ENCODE measurements at places on chromosomes 3 and 15.
A peak's percentile ranks its signal among the peaks of the same experiment; 100 is the strongest.

DNA sequence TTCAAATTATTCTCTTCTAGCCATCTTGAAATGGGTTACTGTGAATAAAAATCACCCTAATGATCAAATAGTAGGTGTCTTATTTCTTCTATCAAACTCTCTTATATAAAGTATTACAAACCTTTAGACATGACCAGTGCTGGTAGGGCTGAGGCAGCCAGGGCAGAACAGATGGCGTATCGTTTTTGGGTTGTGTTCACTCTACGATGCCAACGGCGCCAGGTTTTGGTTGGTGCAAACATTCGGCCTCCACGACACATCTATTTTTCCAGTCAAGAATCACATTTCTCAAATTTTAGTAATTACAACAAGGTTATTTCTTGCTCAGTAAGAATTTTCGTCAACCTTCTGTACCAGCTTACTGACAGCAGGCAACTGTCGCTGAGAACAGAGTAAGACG is 2.2 kb downstream of the RPL4 start:
- DNase-seq: no peak

DNA sequence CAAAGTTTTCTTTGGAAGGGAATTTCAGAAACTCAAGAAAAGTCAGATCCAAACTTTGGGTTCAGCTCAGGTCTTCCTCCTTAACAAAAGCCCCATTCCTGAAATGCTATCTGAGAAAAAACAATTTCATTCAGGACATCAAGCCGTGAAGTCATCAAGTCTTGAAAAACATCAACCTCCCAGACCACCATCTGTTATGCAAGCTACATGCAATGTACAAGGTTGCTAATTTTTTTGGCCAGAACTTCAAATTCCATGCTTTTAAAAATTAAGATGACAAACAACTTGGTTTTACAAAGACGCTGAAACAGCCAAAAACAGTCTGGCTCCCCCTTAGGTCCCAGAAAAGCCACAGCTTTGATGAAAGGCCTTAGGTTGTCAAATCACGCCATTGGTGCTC is 53.9 kb upstream of the WNT5A start:
- no peak for DNase-seq

GRCh38 chr3:156431334-156432124 is 123.4 kb downstream of the SSR3 start:
- DNase-seq: no peak

- DNase-seq: no peak
These were observed 58.1 kb upstream of the PROK2 start for GRCh38 chr3:71843071-71843470.

- peak; percentile 48 for DNase-seq
These were observed 48.3 kb upstream of the TRIM42 start for GRCh38 chr3:140629357-140630137.

DNA sequence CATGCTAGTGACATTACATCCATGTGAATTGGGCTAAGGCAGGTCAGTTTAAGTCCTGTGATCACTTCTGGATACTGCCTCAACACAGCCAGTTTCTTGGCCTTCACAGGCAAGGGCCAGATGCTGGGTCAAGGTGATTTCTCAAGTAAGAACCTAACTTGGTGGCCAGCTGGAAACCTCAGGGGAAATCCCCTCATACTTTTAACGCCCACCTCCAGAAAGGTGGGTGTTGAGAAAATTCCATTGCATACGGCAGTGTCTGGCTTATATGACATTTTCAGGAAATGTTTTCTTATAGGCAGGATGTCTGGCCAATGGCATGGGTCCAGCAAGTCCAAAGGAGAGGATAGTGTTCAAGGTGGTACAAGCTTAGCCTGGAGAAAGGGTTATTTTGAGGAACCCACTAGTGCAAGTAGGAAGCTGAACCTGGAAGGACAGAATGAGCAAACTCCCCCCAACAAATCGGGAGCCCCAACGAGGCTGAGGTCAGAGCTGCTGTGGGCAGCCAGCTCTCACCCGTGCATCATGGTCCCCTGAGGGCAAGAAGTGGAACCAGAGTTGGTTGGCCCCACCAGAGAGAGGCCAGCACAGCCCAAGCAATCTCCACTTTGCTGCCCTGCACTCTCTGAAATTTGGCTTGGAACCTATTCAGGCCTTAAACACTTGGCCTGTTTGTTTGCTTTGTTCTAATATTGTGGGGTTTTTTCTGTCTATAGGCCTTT is 135.4 kb downstream of the PDE8A start:
- no peak for DNase-seq

GRCh38 chr3:13470894-13471574 is 9.1 kb upstream of the HDAC11 start:
- no peak for DNase-seq

DNA sequence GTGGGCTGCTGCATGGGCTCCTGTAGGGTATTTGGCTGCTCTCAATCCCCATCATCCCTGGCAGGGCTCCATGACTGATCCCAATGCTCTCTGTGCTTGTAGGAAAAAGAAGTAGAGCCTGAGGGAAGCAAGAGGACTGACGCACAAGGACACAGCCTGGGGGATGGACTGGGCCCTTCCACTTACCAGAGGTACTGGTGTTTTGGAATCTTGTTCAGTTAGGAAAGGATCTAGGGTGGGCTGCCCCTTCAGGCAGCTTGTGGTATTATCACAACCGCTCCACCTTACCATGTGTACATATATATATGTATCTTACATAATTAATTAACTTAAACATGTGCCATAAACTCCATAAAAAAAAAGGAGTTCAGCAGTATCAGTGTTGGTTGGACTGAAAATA is 1.3 kb downstream of the SLC28A2 start:
- DNase-seq: peak; percentile 16

- peak; percentile 46 for DNase-seq
These were observed at the start of gene ADCY5 for GRCh38 chr3:123448536-123449101. Gene ADCY5 (minus strand): TSS chr3:123449090. CDS start chr3:123448545, 545 bp downstream.

- no peak for DNase-seq
These were observed 24.6 kb downstream of the IFT80 start for GRCh38 chr3:160374472-160374871.

- DNase-seq: no peak
These were observed 138.9 kb upstream of the UBE2E1 start for GRCh38 chr3:23666818-23667217.

- no peak for DNase-seq
These were observed 6.2 kb downstream of the NDUFAF1 start for GRCh38 chr15:41396111-41396510.

GRCh38 chr15:51237816-51238215 is 100.6 kb downstream of the CYP19A1 start:
- no peak for DNase-seq

- no peak for DNase-seq
These were observed 229.2 kb upstream of the GOLGA6L4 start for GRCh38 chr15:84006421-84006820.

- DNase-seq: peak; percentile 12
These were observed 67.6 kb downstream of the FNDC3B start for GRCh38 chr3:172106989-172107388.

GRCh38 chr15:72382146-72382545 is 6.3 kb upstream of the HEXA start:
- no peak for DNase-seq

GRCh38 chr3:12447075-12447474 is 37.2 kb upstream of the TSEN2 start:
- DNase-seq: no peak

GRCh38 chr15:92899601-92899947 is 550 bp upstream of the CHD2 start:
- no peak for DNase-seq

- no peak for DNase-seq
These were observed 41.8 kb downstream of the ZNF609 start for GRCh38 chr15:64502151-64502550.

DNA sequence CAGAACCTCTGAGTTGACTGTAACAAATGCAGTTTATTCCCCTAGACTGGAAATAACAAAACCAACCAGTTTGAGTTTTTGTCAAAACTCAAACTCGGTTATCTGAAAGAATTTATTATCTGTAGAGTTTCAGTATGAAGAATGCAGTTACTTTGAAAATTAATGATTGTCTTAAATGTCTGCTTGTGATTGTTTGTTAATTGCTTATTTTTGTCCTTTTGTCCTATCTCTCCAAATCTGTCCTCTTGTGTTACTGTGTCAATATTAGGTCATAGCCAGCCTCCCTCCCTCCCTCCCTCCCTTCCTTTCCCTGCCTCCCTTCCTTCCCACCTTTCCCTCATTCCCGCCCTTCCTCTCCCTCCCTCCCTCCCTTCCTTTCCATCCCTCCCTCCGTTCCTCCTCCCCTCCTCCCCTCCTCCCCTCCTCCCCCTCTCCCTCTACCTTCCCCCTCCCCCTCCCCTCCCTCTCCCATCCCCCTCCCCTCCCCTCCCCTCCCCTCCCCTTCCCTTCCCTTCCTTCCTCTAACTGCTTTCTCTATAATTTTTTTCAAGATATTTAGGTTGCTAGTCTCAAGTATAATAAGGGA is 153.5 kb downstream of the FNDC3B start:
- no peak for DNase-seq

DNA sequence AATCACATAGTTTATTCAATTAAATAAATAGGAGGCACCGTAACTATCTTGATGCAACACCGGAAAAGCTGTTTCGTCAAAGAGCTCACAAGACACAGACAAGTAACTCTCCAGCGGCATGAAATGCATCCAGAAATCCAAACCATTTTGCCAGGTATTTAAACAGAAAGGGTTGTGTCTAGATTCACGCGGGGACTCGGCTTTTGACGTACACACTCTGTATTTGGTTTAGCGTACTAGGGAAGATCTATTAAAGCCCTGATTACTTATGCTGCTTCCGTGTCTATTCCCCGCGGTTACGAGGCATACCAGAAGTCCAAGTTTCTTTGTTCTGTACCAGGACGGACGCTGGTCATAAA is 718 bp downstream of the BNIP2 start:
- no peak for DNase-seq

- peak; percentile 71 for DNase-seq
These were observed 214.5 kb downstream of the MTHFS start for GRCh38 chr15:79682285-79682684.

DNA sequence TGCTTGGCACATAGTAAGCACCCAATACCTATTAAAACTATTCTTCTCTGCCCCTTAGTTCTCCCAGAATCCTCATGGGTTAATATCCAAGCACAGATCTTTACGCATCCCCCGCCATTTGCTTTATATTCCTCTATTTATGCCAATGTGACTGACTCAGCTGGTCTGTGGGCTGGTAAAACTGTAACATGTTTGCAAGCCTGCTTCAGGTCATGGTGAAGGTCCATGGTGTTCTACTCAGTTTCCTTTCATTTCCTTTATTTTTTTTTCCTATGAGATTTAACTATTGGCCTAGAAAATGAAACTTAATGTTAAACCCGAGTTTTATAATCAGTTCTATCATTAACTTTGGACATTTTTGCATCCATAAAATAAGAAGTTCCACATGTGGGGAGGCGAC is 47.0 kb downstream of the FRMD4B start:
- no peak for DNase-seq

DNA sequence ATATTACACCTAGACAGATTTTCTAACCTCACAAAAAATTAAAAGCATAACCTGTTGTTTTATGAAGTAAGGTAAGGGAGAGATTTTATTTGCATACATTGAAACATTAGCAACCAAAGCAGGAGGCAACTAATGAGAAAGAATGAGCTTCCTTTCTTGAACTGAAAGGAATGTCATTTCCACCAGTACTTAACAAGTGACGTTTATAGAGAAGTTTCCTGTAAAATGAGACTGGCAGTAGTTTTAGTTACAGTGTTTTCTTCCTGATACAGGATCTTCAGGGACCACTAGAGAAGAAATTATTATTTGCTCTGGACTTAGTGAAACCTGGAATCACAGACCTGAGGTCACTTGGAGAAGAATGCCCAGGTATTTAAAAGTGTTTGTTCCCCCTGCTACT is 27.4 kb upstream of the FRMD5 start:
- no peak for DNase-seq

GRCh38 chr3:170320461-170321121 is 36.9 kb upstream of the SKIL start:
- no peak for DNase-seq

DNA sequence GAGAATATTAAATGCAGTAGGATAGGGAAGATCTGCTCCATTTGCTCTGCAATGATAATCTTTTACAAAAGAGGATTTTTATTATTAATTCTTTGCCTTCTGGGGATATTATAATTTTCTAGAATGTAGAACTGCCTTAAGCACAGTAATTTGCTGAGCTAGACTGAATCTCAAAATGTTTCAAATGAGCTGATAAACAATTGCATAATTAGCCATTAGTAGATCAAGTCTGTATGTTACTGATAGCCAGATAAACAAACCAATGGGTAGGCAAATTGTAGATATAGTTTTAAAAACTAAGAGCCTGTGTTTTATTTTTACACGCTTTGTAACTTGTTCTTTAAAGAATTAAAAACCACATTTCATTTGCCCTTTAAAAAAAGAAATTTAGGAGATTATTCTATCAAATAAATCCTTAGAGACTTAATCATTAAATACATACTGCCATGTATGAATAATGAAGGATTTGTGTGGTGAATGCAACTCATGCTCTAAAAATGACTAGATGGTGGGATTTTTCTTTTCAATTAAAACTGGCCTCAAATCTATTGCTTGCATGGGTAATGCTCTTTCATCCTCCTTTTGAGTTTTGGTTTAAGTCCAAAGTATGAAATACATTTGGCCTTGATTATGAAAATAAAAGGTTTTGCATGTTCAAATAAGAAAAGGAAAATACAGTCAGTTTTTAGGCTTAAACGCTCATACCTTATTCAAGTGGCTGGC is 32.6 kb upstream of the NANOGP8 start:
- DNase-seq: no peak

GRCh38 chr3:23519314-23520208 is 286.2 kb upstream of the UBE2E1 start:
- DNase-seq: no peak

DNA sequence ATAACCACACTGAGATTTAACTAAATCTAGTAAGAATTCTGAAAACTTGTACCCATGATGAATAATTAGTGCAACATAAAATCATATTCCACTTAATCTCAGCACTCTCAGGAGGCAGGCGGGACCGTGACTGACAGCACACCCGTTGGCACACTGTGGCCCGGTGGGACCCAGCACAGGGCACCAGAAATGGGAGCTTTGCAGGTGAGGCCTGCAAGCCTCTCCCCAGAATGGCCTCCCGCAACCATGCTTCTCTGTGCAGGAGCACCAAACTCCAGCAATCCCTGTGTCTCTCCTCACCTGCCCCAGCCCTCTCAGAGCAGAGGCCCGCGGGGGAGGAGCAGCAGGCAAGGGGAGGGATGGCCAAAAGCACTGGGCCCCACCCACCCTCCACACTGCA is 31.5 kb upstream of the OCA2 start:
- DNase-seq: no peak

GRCh38 chr15:85500060-85500708 is 119.8 kb downstream of the AKAP13 start:
- no peak for DNase-seq

DNA sequence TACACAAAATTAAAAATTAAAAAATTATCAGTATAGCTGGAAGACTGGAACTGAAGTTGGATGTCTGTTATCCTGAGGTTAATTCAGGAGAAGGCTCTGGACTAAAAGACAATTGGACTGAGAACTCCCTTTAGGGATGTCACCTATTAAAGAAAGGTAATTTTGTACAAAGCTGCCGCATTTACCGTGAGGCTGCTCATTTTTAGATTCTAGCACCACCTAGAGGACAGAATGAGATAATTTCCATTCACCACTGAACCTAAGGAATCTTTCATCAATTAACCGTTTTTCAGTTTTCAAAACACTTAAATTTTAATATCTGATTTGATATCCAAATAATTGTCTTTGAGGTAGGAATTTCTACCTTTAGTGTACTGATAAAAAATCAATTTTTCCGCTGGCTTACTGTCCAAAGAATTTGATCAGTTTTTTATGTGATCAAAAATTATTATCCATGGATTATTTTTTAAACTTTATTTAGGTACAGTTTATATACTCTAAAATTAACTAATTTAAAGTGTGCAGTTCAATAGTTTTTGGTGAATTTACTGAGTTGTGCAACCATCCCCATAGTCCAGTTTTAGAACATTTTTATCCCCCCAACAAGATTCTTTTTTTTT is 106.7 kb upstream of the TNIK start:
- peak; percentile 35 for DNase-seq
